ENCODE measurements at places on chromosomes 16 and 17. TPM values are rescaled to one million over a fixed set of nuclear protein-coding genes. Genes with fewer than 3 reads are reported as not detected.

DNA sequence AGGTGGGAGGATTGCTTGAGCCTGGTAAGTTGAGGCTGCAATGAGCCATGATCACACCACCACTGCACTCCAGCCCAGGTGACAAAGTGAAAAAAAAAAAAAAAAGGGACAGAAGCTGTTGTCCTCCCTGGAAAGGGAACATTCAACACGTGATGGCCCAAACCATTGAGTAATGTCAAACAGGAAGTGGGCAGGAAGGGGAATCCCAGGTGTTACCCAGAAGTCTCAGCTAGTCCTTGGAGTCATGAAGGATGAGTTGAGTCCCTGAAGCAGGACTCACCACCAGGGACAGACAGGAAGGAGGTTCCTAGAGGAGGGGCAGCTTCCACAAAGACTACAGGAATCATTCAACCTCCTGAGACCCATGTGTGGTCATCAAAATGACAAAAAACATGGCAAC lies 19.8 kb upstream of the CMIP start:
- DNase-seq = no peak

DNA sequence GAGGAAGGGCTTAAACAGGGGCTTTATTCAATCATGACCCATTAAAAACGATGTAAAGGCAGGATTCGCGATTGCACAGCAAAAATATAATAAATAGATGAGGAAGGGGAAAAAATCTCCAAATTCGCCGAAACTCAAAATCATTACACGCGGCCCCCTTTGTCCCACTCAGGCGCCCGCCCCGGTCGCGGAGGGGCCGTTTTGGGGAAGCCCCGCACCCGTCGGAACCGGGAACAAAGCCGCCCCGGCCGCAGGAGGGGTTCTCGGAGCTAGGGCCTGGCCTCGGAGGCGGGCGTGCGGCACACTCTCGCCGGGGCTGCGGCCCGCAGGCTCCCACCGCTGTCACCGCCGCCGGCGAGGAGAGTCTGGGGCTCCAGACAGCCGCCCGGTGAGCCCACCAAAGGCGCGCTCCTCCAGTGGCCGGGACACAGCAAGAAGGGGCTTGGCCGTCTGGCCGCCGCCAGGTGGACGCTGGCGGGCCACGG lies 521 bp downstream of the C16orf87 start:
- no peak for DNase-seq

The FOXL1 gene
- total RNA-seq = 0.14 TPM

The KPNA2 gene
- 10.0 TPM for total RNA-seq

DNA sequence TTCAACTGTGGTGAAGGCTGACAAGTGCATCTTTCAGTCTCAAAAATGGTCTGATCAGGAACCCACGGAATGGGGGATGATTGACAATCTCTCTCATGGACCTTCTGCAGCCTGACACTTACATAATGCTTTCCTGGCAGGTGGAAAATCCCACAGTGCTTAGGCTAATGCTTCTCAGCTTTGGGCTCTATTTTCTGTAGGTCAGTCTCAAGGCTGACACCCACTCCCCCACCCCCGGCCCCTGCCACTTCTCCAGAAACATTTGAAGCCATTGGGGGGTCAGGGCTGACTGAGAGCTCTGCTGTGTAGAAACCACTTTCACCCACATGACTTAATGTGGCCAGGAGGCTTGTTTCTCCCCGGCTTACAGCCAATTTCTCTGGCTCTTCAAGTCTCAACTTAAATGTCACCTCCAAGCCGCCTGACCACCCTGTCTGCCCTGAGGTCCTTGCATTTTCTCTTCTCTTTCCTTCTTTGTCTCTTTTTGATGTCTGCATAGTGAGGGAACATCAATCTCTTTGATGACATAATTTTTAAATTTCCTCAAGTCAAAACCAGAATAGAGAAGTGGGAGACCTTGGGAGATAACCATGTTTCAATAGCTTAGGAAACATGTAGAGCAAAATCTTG lies 16.7 kb upstream of the IRF8 start:
- DNase-seq = no peak

DNA sequence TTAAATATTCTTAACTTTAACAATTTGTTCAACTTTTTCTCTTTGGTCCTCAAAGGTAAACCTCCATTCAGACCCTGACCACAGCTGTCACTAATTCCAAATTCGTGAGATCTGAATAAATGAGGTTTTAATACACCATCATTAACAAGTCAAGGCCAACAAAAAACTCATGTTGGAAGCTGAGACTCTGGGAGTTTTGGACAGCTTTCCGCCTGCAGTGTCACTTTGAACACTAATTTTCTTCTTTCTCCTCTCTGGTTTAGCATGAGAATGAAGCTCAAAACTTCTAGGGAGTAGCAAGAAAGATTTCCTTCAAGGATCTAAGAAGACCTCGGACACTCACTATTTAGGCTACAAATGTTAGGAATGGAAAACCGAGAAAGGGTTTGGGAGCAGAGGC lies 32.7 kb upstream of the DNAH9 start:
- no peak for DNase-seq

DNA sequence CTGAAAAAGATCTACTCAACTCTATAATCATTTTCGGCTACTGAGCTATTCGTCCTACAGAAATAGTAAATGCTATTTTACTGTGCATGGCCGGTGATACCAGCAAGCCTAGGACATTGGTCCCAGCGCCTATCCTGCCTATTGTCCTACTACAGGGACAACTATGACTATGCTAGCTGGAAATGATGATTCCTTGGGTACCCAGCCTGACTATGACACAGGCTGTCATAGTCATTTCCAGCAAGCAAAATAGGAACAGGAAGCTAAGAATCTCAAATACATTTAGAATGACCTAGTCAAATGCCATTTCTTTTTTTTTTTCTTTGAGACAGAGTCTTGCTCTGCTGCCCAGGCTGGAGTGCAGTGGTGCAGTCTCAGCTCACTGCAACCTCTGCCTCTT lies 33.7 kb upstream of the HSBP1 start:
- DNase-seq = no peak
